A549 treated with Hydrocortisone at 1 μM for 4 hours (cell line): ENCODE measurements at places on chromosomes 7 and 10. TPM values are rescaled to one million over a fixed set of nuclear protein-coding genes. Genes with fewer than 3 reads are reported as not detected.

HABP2 gene
- total RNA-seq = 0.06 to 0.18 TPM (median 0.13 TPM) in 5 replicates

IQCE gene
- total RNA-seq = 10.8 to 12.2 TPM (median 11.1 TPM) in 5 replicates

LAMB4 gene
- total RNA-seq = 0.10 to 0.47 TPM (median 0.15 TPM) in 5 replicates

SCRN1 gene
- 46.2 to 75.7 TPM (median 57.4 TPM) in 5 replicates for total RNA-seq

HOXA2 gene
- total RNA-seq = 0.53 to 0.81 TPM (median 0.69 TPM) in 5 replicates
